ENCODE measurements at places on chromosomes 1 and 21.
A peak's percentile ranks its signal among the peaks of the same experiment; 100 is the strongest.

- DNase-seq: no peak
These were observed 499.6 kb downstream of the MRPL39 start for GRCh38 chr21:25107708-25108107.

DNA sequence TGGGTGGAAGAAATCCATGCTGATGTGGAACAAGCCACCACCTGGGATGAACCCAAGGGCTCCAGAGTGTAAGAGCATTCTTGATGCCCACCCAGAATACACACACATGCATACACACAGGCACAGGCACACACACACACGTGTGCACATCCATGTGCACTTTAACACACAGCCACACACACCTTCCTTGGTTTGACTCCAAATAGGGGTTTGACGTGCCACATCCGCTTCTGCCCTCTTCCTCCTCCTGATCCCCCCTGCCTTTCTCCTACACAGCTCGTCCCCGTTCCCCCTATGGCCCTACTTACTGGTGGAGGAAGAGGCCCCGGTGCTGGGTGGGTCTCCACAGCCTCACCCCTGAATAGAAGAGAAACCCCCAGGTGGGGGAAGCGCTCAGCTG, 16.0 kb downstream of the SPATA21 start:
- no peak for DNase-seq

DNA sequence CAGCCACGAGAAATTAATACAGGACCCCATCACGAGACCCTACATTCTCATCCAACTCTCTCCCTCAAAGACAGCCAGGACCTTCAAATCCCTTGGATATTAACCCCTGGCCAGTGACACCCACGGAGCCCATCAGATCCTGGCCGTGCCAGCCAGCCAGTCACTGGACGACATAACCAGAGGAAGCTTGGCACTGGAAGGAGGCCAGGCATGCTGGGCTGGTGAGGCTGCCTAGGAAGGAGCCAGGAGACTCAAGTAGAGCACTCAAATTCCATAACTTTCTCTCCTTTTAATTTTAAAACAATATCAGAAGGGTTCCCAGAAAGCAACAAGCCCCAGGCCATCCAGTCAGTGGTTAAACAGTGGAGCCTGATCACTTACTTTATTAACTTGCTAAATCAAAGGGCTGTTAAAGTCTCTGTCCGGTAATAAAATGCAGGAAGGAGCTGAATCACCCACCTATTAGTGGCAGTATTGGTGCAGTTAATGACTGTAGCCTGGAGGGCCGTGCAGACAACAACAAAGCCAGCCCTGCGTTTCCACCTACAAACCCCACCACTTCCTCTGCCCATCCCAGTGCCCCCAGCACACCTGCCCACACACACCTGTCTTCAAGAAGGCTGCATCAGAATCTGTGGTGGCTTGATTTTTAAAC, 78.0 kb downstream of the HIVEP3 start:
- DNase-seq: no peak

DNA sequence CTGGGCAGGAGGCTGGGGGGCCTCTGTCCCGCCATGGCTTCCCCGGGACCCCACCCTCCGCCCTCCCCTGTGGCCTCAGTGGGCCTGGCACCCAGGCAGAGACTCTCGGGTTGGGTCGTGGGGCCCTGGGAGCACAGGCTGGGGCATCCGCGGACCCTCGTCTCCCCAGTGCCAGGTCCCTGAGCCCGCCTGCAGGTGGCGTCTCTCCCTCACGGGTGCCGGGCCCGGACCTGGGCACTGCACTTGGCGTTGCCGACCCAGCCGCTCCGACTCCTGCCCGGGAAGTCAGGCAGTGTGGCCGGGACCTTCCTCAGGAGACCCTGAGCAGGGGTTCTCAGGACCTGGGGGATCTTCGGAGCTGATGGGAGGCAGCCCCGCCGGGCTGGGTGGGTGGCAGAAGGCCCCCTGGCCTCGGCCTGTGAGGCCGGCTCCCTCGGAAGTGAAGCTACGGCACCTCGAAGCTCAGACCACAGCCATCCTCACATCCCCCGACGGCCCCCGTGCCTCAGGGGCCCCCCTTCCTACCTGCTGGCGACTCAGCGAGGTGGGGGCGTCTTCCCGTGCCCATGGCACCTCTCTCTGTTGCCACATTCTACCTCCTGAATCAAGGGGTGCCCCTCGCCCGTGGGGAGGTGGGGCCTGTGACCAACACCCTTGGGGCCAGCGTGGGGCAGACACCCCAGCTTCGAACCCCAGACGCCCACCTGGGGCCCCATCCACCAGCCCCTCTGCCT, 6.4 kb upstream of the C1orf159 start:
- peak; percentile 84 for DNase-seq

- DNase-seq: no peak
These were observed 105.0 kb downstream of the FNBP1L start for GRCh38 chr1:93552741-93553455.
